NCI-H1092 (cell line): ENCODE measurements at places on chromosomes 2 and 18.

- no peak for DNase-seq
Measured at GRCh38 chr2:8152392-8153257, 529.2 kb upstream of the ID2 start.

GRCh38 chr18:8627107-8627472, 17.9 kb downstream of the RAB12 start:
- peak; percentile 6 for DNase-seq

DNA sequence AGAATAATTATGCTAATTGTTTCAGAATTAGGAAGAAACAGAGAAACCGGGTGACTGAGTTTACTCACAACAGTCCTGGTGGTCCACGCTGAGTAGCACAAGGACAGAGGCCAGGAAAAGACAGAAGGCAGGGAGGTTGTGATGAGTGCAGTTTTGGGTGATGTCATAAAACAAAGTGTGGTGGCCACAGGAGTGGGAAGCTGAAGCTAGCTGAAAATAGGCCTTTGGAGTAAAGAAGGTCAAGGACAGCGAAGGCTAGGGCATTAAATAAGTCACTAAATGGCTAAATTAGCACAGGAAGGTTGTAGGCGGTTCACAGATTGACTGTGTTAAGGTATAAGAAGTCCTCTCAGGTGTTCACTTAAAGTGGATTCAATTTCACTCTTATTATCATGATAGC, 120.9 kb upstream of the TTN start:
- no peak for DNase-seq

DNA sequence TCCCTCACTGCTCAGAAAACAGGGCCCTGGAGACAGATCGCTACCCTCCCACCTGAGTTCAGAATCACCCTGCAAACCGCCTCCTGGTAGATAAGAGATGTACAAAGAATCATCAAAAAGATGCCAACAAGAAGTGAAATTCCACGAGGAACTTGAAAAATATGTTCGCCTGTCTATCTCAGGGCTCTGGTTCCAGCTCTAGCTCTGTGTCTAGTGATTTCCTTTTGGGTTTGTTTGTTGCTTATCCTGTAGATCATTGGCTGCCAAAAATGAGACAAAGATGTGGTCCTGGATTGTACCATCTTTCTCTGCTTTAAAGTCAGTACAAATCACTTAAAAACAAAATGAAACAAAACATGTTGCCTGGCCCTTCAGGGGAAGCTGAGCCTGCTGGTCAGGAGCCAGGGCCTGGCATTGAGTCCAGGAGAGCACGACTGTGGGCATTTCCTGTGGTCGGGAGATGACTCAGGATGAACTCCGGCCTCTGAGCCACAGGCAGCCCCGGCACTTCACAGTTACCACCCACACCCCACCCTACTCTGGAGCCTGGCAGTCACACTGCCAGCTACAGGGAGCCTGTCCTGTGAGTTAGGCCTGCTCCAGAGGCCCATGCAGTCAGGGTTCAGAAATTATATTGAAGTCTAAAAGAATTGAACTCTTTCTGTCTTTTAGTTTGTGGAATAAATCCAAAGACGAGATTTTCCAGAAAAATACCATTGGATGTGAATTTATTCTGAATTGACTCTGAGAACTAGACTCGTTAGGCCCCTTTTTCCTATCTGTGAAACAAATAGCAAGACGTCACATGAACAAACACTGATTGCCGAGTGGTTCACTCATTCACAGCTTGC, 8.0 kb upstream of the ITGB6 start:
- DNase-seq, result no peak

DNA sequence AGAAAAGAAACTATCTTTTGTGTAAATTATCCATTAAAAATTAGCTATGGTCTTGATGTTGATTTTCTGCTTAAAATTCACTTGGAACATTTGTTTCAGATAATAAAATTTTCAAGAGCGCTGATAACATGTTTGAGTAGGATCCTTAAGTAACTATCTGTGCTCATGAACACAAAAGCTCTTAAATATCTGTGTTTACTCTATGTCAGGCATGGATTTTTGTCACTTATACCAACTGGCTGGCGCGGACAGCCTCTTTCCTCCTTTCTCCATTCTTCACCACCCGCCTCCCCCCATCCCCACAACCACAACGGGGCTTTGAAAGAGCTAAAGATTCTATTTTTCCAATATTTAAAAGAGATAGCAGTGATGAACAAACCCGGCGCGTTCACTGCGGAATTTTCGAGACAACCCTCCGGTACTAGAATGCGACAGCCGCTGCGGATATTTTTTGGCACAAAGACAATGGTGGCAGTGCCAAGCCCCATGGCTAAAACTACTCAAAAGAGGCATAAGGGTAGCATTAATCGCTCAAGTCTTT, 181.5 kb downstream of the TCF4 start:
- peak; percentile 90 for DNase-seq

DNA sequence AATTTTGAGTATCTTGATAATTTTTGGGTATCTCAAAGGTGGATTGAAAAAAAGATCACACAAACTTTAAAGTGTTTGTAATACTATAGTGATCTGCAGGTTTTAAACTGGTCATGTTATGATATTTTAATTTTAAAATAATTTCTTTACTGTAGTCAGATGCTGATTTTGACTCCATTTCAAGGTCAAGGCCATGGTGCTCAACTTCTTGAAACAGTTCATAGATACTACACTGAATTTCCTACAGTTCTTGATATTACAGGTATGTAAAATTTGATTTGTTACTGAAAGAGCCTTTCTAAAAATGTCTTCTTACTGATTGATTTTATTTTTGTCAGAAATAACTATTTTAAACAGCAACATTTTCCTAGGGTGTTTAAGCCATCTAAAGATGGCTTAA, 33.1 kb upstream of the METAP1D start:
- no peak for DNase-seq

GRCh38 chr2:214311931-214312749, 98.7 kb upstream of the VWC2L start:
- no peak for DNase-seq

GRCh38 chr2:173151671-173152401, 76.2 kb downstream of the MAP3K20 start:
- DNase-seq, result no peak

DNA sequence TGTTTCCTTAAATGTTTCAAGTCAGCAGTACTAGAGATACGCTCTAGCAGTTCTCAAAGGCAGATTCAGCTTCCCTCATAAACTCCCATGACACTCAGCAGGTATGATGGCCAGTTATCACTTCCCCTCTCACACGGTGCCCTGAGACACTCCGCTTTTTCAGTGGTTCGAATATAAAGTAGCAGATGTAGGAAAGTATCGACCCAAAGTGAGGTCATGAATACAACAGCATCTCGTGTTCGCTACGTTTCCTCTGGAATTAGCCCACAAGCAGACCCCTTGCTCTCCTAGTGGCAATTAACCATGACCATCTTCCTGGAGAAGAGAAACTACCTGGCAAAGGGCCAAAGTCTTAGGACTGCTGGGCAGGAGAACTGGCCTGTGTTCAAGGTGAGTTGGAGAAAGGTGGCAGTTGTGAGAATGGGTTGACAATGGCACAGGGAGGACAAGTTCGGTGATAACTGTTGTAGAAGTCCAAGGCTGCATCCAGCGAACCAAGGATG, 9.3 kb upstream of the AGBL5 start:
- DNase-seq, result no peak

DNA sequence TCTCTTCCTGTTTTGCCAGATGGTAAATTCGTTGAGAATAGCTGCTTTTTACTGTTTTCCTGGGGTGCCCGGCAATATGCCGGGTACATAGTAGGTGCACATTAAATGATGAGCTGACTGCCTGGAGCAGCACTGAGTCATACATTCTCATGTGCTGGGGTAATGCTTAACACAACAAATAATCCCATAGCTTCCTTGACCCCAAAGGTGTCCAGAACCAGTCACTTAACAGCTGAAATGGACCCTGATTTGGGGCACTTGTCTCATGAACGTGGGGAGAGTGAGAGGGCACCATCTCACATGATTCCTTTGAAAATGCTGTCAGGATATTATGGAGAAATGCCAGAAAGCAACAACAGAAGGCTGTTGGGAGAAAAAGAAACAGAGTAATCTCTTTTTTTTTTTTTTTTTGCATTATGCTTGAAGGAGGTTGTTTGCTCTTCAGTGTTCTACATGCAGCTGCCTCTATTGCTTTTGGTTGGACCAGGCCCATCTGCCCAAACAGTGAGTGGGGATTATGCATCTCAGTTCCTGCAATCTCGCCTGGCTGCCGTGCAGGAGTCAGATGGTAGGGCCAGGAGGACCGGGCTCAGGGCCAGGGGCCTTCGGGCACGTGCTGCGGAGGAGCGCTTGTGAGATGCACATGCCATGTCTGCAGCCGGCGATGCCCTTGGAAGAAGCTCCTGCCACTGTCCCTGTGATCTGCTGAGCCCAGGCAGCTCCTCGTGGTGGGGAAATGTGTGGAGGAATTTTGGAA, 162.1 kb downstream of the SH3RF3 start:
- peak; percentile 73 for DNase-seq

- no peak for DNase-seq
Measured at GRCh38 chr18:50695431-50696176, 124.2 kb downstream of the MRO start.

GRCh38 chr2:203656522-203657287, 49.7 kb upstream of the CD28 start:
- DNase-seq, result no peak

DNA sequence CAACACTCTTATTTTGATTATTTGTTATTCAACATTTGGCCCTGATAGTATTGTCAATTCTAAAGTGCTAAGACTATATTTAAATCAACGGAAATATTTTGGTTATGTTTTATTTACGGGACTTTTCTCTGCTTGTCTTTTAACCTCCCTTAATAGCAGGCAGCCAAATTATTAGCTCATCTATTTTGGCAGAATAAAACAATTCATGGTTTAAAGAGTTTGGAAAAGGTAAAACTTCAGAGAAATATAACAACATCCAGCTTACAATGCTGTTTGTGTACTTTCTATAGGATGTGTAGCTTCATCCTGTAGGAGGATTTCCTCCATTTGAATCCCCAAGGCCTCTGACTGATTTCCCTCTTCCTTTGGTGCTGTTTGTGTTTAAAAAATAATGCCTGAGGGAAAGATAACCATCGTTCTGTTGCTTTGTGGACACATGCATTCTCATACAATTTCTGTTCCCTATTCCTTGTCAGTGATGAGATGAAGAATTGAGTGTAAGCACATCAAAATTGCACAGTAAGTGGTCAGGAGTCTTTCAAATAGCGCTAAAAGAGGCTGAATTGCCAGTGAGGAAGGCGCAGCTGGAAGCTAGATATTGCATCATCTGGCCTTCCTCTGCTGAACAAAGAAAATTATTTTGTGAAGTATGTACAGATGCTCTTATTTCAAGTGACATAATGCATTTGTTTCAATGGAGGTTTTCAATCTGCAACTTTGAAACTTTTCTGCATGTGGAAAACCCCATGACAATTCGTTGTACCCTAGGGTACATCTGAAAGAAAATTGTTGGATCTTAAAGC, 80.3 kb downstream of the CD28 start:
- peak; percentile 25 for DNase-seq

DNA sequence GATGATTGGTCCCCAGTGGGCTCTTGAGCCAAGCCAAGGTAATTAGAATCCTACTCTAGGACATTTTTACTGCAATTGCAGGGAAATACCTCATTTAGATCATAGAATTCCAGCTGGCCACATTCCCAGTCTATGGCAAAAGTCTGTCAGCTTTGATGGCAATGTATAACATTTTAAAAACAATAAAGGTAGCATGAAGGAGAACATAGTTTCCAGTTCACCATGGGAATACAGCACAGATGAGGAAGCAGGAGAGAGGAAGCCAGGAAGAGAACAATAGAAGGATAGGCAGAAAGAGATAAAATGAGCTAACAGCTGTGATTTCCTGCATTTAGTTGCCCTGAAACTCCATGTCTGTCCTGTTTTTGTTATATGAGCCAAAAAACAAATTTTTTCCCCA, 897.3 kb upstream of the DDX18 start:
- DNase-seq, result no peak

DNA sequence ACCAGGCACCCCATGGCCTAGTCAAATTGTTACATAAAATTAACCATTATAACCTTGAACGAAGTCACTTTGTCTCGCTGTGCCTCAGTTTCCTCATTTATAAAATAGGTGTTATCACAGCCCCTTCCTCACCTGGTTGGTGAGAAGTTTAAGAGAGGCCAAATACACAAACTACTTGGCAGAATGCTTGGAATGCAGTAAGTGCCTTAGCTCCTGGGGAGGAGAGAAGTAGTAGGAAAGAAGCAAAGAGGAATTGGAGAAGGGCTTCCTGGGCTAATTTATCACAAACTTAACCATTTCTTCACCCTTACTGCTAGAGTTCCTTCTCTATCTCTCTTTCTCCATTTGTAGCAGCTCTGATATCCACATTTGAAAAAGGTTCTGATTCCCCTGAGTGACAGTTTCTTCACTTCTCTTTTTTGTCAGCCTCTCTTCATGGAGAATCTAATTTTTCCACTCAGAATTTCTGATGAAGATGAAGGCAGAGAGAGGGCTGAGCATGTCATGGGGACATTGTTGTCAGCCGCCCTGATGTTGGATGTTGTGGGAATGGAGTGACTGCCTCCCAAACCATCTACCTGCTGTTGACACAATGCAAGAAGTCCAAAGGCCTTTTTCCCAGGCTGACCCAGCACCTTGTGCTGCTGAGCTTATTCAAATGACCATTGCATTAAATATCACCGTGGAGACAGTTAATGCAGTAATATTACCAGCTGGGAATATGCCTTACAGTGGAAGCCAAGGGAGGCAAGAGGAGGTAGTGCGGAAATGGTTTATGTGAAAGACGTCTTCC, 60.4 kb downstream of the BOD1L2 start:
- DNase-seq, result no peak

DNA sequence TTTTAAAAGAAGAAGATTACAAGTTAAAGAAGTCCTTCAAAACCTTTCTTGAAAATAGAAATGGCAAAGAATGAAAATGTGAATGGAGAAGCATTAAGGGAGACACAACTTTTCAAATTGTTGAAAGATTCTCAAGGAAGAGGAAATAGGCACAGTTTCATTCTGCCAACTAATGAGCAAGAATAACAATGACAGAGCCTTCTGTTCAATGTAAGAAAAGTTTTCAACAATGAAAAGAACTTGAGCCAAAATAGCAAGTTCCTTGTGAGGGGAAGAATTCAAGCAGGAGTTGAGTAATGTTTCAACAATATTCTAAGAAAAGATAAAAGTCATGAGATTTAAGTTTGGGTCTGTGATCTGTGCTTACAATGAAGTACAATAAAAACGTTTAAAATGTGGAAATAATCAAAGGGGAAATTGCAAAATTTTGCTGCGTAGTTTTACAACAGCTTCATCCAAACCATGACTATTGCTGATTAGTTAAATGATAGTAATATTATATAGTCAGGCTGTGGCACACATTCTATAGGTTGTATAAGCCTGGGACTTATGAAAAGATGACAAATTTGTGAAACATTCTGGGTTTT, 122.6 kb downstream of the METTL4 start:
- DNase-seq, result no peak

DNA sequence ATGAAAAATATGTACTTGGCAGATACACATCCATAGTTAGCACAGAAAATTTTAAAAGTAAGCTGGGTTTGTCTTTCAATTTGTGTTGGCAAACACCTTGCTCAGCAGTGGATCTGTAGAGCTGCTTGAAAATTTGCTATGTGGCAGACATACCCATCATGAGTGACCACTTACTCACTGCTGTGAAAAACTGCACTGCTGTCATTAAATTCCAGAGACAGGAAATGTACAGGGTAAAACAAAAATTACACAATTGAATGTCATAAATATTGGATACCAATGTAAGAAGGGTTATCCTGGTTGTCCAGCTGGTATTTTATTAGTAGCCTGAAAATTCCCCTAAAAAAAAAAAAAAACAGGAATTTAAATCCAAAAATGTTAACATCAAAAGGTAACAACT, 24.5 kb downstream of the NIF3L1 start:
- DNase-seq, result no peak

GRCh38 chr2:84832772-84833461, 48.0 kb downstream of the TRABD2A start:
- no peak for DNase-seq

GRCh38 chr2:181575024-181575649, 81.8 kb downstream of the CERKL start:
- no peak for DNase-seq
